HepG2 (cell line): ENCODE measurements at places on chromosomes 7 and 10. TPM values are rescaled to one million over a fixed set of nuclear protein-coding genes. Genes with fewer than 3 reads are reported as not detected.

Gene TAS2R5
- 2.9 and 4.5 TPM in 2 replicates for polyA plus RNA-seq

Gene TRA2A
- 38.5 and 41.6 TPM in 2 replicates for polyA plus RNA-seq

Gene CHN2
- polyA plus RNA-seq: 21.7 and 30.5 TPM in 2 replicates

Gene MLXIPL
- 60.1 and 66.2 TPM in 2 replicates for polyA plus RNA-seq

Gene VWDE
- polyA plus RNA-seq: 0.07 and 0.12 TPM in 2 replicates
